ENCODE measurements at places on chromosomes 5 and 9.

- DNase-seq: no peak
These were observed 29.1 kb upstream of the BRINP1 start for GRCh38 chr9:119398350-119398749.

GRCh38 chr9:81687521-81688261, 1.7 kb downstream of the TLE1 start:
- DNase-seq: no peak

DNA sequence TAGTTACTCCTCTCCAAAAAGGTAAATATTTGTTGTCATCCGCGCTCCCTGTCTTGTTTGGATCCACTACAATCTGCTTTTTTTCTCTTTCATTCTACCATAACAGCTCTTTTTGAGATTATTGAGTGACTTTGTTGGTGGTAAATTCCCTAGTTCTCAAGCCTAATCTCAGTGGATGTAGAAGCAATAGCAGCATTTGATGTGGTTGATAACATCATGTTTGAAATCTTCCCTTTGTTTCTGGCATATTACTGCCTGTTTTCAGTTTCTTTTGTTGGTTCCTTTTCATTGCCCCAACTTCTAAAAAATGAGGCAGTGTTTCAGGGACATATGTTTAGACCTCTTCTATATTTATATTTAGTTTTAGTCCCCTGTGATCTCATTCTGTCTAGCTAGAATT, 8.9 kb downstream of the CDC42SE2 start:
- no peak for DNase-seq

DNA sequence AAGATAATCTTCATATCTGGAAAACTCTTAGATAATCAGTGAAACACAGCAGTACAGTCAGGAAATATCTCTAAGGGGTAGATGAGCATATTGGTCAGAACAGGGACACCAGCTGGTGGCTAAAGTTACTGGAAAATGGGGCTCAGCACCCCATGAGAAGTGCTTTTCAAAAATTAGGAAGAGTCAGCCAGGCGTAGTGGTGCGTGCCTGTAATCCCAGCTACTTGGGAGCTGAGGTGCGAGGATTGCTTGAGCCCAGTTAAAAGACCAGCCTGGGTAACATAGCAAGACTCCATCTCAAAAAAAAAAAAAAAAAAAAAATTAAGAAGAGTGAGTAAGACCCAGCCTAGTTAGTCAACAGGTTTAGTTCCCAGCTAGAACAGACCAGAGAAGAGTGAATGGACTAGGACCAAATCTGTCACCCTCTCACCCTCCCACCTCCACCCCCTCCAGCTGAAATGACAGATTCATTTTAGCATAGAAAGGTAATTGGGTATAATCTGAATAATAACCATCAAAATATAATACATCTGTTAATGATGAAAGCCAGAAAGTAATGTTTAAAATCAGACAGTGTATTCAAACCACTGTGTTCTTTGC, 120.9 kb downstream of the CDC42SE2 start:
- DNase-seq: no peak

DNA sequence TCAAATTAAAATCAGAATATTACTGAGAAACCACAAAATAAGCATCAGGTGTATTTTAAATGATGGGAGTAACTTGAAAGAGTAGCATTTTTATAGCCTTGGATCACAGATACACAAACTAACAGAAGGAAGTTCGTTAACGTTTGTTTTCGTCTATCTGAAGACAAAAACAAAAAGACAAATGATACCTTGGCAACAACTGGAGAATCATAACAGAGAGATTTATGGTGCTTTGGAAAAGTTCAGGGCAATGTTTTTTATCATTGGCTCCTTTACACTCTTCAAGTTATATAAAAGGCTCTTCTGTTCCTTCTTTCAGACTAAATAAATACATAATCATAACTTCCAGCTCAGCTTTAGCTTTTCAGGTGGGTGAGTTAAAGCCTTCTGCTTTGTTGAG, 128.1 kb upstream of the VLDLR start:
- DNase-seq: no peak

- no peak for DNase-seq
These were observed 62.9 kb downstream of the EFNA5 start for GRCh38 chr5:107607671-107608345.

DNA sequence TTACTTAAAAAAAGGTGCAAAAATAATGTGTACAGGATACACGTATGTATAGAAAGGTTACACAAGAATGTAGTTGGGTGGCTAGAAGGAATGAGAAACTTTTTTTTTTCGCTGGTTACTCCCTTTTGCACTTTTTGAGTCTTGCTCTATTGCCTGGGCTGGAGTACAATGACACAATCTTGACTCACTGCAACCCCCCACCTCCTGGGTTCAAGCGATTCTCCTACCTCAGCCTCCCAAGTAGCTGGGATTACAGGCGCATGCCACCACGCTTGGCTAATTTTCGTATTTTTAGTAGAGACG, 15.8 kb downstream of the FBXW11 start:
- DNase-seq: no peak

- DNase-seq: no peak
These were observed 119.7 kb upstream of the PJA2 start for GRCh38 chr5:109529520-109529919.
